ENCODE measurements at places on chromosomes 6 and 20. TPM values are rescaled to one million over a fixed set of nuclear protein-coding genes. Genes with fewer than 3 reads are reported as not detected.

GRCh38 chr6:84854811-84855400, 90.5 kb upstream of the TBX18 start:
- H3K36me3 ChIP-seq: no peaks in the 10 kb centered on the region
- H3K4me1 ChIP-seq: no peaks in the 10 kb centered on the region
- H3K27ac ChIP-seq: no peak overlapping the region
- DNase-seq: no peak

- peak; percentile 67 for DNase-seq
- H3K27me3 ChIP-seq: no peaks in the 10 kb centered on the region
- H3K4me3 ChIP-seq: peak overlapping the region; percentile 19
- H3K4me1 ChIP-seq: peaks cover 56% of the 10 kb centered on the region
- H3K36me3 ChIP-seq: peaks cover under 1% of the 10 kb centered on the region
These were observed 37.4 kb upstream of the TNFAIP3 start for GRCh38 chr6:137829641-137830083.

Gene ZNF165
- 10.8 TPM for total RNA-seq

DNA sequence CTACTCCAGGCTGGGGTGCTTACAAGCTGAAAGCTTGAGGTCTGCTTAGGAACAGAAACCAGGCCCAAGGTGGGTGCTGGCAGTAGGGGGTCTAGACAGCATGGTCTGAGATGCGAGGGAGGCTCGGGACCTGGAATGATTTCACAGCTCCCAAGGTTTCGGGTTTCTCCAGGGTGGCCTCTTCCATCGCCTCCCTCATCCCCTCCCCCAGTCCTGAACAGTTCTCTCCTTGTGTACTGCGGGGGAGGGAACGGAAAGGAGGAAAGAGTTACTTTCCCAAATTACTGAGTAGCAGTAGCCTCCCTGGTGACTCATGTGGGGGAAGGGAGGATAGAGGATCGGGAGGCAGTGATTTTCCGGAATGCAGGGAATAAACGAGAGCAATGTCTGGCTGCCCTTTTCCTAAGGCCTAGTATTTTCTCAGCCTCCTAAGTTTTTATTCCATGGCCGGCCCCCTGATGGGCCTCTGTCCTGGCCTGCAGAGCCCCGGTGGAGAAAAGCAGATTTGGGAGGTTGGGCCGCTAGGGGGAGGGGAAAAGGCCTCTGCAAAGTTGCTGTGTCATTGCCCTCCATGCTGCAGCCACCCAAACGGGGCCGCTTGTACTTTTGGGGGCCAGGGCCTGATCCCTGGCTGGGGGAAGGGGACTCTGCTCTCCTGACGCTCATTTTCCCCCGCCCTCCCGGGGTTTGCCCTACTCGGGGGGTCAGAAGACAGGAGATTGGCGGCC, 1.5 kb downstream of the BRD2 start:
- peaks cover 50% of the 10 kb centered on the region for H3K36me3 ChIP-seq
- no peaks in the 10 kb centered on the region for H3K27me3 ChIP-seq
- H3K4me1 ChIP-seq: peaks cover 35% of the 10 kb centered on the region

DNA sequence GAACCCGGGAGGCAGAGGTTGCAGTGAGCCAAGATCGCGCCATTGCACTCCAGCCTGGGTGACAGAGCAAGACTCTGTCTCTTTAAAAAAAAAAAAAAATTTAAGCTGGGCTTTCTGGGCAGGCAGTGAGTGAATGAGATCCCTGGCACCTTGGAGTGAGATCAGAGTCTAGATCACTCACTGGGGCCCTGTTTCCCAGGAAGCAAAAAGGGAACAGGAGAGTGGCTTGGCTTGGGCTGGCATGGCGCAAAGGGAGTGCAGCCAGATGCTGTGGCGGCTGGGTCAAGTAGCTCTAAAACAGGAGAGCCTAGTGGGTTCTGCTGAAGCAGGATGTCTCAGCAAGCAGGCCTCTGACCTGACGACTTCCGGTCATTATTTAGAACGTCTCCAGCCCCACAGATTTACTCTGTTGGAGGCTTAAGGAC, 10.4 kb downstream of the PLCG1 start:
- no peaks in the 10 kb centered on the region for H3K36me3 ChIP-seq
- H3K4me3 ChIP-seq: no peak overlapping the region
- peaks cover 40% of the 10 kb centered on the region for H3K4me1 ChIP-seq
- no peak for DNase-seq
- H3K27me3 ChIP-seq: no peaks in the 10 kb centered on the region

GRCh38 chr20:62508641-62509051, 32.9 kb upstream of the GATA5 start:
- peaks cover 9% of the 10 kb centered on the region for H3K27me3 ChIP-seq
- H3K4me1 ChIP-seq: no peaks in the 10 kb centered on the region

GRCh38 chr6:36777801-36778200, 61.4 kb downstream of the CPNE5 start:
- DNase-seq: no peak
- H3K27ac ChIP-seq: no peak overlapping the region
- H3K36me3 ChIP-seq: no peaks in the 10 kb centered on the region
- no peaks in the 10 kb centered on the region for H3K4me1 ChIP-seq

Gene FUCA2
- 62.2 TPM for total RNA-seq

- no peak overlapping the region for H3K27ac ChIP-seq
- no peak overlapping the region for H3K4me3 ChIP-seq
These were observed 107.4 kb downstream of the DLL1 start for GRCh38 chr6:170183521-170183920.

DNA sequence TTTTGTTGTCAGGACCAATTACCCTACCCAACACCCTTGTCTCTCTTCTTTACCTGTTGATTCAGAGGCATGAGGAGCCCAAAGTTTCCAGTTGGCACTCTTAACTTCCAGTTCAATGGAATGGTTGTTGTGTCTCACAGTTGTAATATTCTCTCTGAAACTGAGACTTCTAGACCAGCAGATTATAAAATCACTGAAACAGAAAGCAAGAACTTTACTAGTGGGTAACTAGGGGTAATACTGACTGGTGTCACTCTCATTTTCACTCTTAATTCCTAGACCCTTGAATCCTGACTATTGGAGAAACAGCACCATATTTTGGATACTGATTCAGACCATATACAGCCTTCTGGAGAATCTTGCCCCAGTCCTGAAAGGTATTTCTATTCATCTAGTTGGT, 140.2 kb upstream of the MMS22L start:
- no peaks in the 10 kb centered on the region for H3K36me3 ChIP-seq
- H3K4me3 ChIP-seq: no peak overlapping the region
- no peak for DNase-seq
- H3K27ac ChIP-seq: no peak overlapping the region
- no peaks in the 10 kb centered on the region for H3K4me1 ChIP-seq

Gene WFDC10B
- total RNA-seq: not detected

DNA sequence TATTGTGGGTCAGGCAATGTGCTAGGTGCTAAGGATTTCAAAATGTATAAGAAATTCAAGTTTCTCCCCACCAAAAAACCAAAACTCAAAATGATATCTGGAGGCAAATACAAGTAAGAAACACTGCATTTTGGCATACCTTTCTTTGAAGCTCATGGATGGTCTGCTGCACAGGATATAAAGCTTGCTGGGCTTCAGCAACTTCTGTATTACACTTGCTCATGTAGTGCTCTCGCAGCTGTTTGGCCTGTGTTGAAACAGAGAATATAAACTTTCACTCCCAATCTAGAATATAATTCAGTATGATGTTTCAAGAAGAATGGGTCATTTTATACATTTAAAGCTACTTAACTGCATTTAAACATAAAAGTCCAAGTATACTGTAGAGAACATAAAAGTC, 39.6 kb downstream of the SHPRH start:
- no peak for DNase-seq
- H3K4me1 ChIP-seq: no peaks in the 10 kb centered on the region
- H3K4me3 ChIP-seq: no peak overlapping the region
- no peaks in the 10 kb centered on the region for H3K27me3 ChIP-seq

- no peaks in the 10 kb centered on the region for H3K4me1 ChIP-seq
- H3K27ac ChIP-seq: no peak overlapping the region
- DNase-seq: no peak
These were observed 41.7 kb upstream of the EMILIN3 start for GRCh38 chr20:41408156-41408794.

Gene CRYBG1
- total RNA-seq: 36.5 TPM

Data from MCF 10A (cell line).